ENCODE measurements at places on chromosomes 2 and 18.

- DNase-seq = peak; percentile 61
Measured at GRCh38 chr2:15636972-15637785, 45.5 kb downstream of the DDX1 start.

GRCh38 chr2:112644933-112645309, 818 bp upstream of the SLC20A1 start:
- DNase-seq = no peak

- no peak for DNase-seq
Measured at GRCh38 chr18:74517236-74517630, 17.1 kb upstream of the CNDP1 start.

GRCh38 chr2:37780387-37780676, 108.9 kb upstream of the CDC42EP3 start:
- DNase-seq = no peak

DNA sequence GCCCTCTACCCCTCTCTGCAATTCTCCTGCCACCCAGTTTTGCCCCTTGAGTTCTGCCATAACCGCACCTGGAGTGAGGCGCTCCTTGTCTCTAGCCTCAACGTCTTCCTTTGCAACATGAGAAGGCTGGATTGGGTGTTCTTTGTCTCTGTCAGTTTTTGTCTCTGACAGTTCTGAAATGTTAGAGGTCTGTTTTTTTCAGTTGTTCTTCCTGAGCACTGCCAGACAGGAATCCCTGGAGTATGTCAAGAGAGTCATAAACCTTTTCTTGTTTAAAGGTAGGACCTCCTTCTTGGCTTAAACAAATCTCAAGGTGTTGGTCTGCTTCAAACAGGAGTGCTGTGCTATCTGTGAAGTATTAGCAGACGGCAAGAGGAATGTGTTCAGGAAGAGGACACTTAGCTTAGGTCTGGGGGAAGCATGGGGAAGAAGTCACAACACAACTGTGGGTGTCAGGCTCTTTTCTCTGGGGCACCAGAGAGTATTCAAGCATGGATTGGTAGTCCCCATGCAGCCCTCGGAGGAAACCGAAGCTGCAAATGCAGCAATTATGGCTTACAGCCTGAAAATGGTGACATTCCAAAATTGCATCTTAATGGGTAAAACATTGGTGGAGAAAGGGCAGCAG, 32.3 kb downstream of the AFF3 start:
- DNase-seq = no peak

GRCh38 chr2:102915128-102915527, 153.3 kb downstream of the TMEM182 start:
- DNase-seq = no peak
